GM10248 (cell line): ENCODE measurements at places on chromosomes 12 and 14.

- no peak for DNase-seq
Observed at GRCh38 chr14:60051721-60052221, 40.0 kb upstream of the PCNX4 start.

DNA sequence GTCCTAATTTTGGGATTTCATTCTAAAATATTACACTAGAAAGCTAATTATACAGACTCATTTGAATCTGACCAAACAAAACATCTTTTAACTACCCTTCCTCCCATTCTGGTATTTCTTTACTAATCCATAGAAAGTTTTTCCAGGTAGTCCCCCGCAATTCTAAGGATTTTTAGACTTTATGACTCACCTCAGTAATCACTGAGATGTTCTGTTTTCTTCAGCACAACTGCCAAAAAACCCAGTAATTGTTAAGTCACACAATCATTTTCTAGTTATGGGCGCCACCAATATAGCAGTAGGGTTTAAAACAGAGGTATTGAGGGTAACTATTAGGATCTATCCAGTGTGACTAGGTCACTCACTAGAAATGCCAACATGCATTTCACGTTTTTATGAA, 1.6 kb upstream of the ARID4A start:
- DNase-seq, result no peak

- DNase-seq, result no peak
Observed at GRCh38 chr14:95494456-95494855, 22.0 kb downstream of the SYNE3 start.

DNA sequence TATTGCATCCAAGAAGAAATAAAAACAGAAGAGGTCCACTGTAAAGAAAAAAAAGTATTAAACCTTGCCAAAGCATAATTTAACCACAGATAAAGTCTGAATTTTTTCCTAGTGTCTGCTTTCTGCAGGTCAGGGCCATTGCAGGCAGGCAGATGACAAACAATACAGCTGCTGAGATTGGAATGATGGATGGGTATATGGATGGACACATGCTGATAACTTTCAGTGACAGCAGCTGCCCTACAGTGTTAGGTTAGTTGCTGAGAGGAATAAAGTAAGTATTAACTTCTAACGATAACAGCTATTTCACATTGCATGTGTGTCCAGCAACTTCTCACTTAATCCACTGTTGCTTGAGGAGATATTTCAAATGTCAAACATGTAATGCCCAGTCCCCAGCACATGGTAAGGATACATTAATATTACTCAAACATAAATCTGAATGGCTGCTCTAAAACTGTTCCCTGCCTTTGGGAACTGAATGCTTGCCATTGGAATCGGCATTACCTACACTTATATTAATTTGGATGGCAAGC, 515.3 kb downstream of the RMST start:
- no peak for DNase-seq
